Stimulated activated CD4-positive, alpha-beta T cell treated with anti-CD3 and anti-CD28 coated beads, Interleukin-12 subunit alpha, Interleukin-12 subunit beta, amount 100 ng/mL, for 24 hours (primary cell): ENCODE measurements at places on chromosomes 7 and 10.

DNA sequence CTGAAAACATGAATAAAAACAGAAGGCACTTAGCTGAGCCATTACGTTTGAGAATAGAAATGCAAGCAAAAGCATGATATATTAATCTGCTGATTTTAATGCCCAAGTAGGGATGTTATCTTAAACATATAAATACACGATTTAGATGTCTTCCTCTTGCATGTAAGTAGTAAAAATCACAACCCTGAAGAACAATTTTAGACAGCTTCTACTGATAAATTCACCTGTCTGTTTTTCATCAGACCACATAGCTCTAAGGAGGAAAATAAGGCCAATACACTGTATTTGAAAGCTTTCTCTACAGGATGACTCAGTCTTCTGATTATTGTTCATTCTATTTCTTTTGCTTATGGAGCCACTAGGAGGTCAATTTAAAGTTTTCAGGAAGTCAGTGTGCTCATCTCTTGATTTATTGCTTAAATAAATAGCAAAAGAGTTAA, 210.9 kb upstream of the CHRM2 start:
- DNase-seq, result no peak

GRCh38 chr10:24254180-24254579, 45.2 kb downstream of the KIAA1217 start:
- DNase-seq, result no peak

DNA sequence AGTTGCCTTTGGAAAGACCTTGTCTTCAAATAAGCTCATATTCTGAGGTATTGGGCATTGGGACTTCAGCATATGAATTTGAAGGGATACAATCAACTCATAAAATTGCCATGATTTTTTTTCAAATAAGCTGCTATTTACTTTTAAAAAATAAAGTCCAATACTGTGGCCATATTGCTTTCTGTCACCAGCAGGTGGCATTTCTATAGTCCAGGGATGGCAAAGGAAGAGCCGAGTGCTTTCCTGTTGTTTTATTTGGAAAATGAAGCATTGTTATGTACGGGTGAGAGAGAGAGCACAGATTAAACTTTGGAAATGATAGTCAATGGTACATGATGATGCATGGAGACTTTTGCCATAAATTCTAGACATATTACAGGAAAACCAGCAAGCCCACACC, 104.1 kb upstream of the DPP6 start:
- no peak for DNase-seq

- no peak for DNase-seq
Observed at GRCh38 chr7:114574384-114574783, 159.8 kb downstream of the FOXP2 start.

GRCh38 chr7:8625612-8626011, 192.2 kb downstream of the NXPH1 start:
- no peak for DNase-seq

DNA sequence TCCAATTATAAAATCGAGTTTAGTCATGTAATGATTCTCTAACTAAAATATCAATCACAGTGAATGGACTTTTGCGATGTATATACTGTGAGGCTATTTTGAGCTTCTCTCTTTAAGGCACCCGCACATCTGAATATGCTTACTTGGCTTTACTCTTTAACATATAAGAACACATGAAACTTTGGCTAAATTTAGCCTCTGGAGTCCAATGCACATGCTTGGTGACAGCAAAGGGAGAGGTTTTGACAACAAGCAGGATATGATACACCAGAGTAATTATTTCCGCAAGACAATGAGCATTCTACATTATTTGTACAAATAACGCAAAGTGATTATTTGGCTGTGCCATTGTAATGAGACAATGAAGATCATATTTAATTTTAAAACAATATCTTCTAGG, 72.4 kb downstream of the ARID5B start:
- no peak for DNase-seq

- DNase-seq, result no peak
Observed at GRCh38 chr10:63553473-63553872, 32.3 kb downstream of the REEP3 start.

GRCh38 chr7:19248115-19248514, 102.9 kb upstream of the FERD3L start:
- DNase-seq, result no peak

- DNase-seq, result no peak
Observed at GRCh38 chr7:53904355-53904754, 637.8 kb upstream of the VSTM2A start.

GRCh38 chr7:130151591-130152492, 53.4 kb downstream of the TMEM209 start:
- DNase-seq, result peak; percentile 11
